Endodermal cell (in vitro differentiated cells): ENCODE measurements at places on chromosomes 5 and 9. TPM values are rescaled to one million over a fixed set of nuclear protein-coding genes. Genes with fewer than 3 reads are reported as not detected.
A peak's percentile ranks its signal among the peaks of the same experiment; 100 is the strongest.

GRCh38 chr5:137621861-137622823 lies 113.7 kb downstream of the KLHL3 start:
- no peaks in the 10 kb centered on the region for H3K36me3 ChIP-seq
- no peaks in the 10 kb centered on the region for H3K4me1 ChIP-seq
- no peak overlapping the region for H3K27ac ChIP-seq
- no peak overlapping the region for H3K4me3 ChIP-seq
- no peaks in the 10 kb centered on the region for H3K27me3 ChIP-seq

GRCh38 chr5:96855031-96855872 lies 21.0 kb upstream of the ERAP2 start:
- H3K4me3 ChIP-seq = no peak overlapping the region
- no peaks in the 10 kb centered on the region for H3K27me3 ChIP-seq
- no peak for DNase-seq
- peaks cover 6% of the 10 kb centered on the region for H3K4me1 ChIP-seq

The FOXD4 gene
- total RNA-seq = 0.25 TPM in 1 of 3 replicates, not detected in the others

DNA sequence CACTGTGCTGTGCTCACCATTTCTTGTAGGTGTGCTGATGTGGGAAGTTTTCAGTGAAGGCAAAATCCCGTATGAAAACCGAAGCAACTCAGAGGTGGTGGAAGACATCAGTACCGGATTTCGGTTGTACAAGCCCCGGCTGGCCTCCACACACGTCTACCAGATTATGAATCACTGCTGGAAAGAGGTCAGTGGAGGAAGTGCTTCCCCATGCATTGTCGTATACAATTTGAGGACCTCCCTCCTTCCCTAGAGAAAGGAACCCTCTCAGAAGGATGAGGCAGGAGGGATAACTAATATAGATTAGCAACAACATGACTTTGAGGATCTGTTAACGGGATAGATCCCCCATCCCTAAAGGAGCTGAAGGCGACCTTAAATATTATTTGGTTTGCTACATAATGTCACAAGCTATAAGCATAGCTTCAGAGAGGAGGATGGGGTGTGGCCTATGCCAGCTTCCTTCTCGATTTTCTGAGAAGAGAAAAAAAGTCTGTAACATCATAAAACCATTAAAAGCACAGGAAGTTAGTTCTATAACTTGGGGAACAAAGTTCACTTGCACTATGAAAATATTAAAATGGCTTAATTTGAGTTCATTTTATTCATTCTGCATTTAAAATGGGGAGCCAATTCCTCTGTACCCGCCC lies 17.0 kb upstream of the CYFIP2 start:
- H3K27me3 ChIP-seq = no peaks in the 10 kb centered on the region
- H3K4me1 ChIP-seq = peaks cover 13% of the 10 kb centered on the region
- DNase-seq = no peak
- no peak overlapping the region for H3K4me3 ChIP-seq

The SHOC1 gene
- not detected in 3 replicates for total RNA-seq

DNA sequence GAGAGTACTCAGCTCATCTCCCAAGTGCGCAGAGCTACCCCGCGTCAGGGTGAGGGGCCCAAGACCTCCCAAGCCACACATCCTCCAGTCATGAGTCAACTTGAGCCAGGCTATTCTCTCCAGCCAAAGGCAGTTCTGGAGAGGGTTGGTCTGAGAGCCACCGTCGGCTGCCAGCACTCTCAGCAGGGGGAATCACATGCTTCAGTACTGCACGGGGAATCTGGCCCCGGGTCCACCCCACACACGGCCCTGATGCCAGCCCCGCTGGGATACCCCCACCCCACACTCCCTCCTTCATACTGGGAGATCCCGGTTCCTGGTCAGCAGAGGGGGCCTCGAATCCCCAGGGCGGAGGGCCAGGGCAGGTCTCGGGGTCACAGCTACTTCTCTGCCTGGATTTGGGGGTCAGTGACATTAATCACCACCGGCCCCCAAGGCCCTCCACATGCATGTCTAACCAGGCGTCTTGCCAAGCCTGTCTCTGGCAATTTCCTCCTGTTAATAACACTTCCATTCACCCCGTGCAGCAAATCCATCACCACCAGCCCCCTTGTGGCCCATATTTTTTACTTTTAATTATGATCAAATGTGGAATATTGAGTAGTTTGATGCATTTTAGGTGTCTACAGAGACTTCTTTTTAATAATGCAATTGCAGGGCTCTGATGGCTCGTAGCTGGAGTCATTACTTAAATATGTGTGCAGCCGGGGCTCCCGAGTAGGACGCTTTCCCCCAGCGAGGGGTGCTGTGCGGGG lies 102.9 kb upstream of the PPP1R26 start:
- no peak overlapping the region for H3K4me3 ChIP-seq
- no peak for DNase-seq
- no peaks in the 10 kb centered on the region for H3K4me1 ChIP-seq
- no peaks in the 10 kb centered on the region for H3K27me3 ChIP-seq

DNA sequence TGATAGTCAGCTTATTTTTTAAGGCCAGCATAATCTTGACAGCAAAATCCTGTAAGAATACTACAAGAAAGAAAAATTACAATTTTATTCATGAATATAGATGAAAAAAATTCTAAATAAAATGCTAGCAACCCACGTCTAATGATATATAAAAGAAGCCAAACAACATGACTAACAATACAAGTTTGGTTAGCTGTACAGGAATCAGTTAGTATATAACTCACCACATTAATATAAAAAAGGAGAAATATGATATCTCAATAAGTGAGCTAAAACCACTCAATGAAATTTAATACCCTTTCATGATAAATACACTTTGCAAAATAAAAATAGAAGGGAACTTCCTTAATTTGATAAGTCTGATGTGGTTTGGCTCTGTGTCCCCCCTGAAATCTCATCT lies 139.7 kb upstream of the MAN2A1 start:
- no peaks in the 10 kb centered on the region for H3K36me3 ChIP-seq
- no peak for DNase-seq
- H3K4me3 ChIP-seq = no peak overlapping the region
- H3K4me1 ChIP-seq = no peaks in the 10 kb centered on the region
- no peaks in the 10 kb centered on the region for H3K27me3 ChIP-seq

DNA sequence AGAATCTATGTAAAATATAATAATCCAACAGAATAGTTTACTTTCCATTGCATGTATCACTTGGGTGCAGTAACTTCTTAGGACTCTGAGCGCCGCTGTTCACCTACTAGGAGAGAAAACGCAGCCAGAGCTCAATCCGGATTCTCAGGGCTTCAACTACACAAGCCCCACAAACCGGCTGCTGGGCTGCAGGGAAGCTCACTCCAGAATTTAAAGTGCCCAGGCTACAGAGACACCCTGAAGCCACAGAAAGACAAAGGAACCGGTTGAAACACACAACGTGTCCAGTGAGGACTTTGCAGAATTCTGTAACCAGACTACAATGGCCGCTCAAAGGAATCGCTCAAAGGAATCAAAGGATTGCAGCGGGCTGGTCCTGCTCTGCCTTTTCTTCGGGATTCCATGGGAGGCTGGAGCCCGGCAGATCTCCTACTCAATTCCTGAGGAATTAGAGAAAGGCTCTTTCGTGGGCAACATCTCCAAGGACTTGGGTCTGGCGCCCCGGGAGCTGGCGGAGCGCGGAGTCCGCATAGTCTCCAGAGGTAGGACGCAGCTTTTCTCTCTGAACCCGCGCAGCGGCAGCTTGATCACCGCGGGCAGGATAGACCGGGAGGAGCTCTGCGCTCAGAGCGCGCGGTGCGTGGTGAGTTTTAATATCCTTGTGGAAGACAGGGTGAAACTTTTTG lies at the start of gene PCDHGA10:
Gene PCDHGA10, plus strand, starts transcription at position 134 of the 686 bp plus-strand sequence. Its CDS starts 189 bp downstream, at position 323.
- no peaks in the 10 kb centered on the region for H3K27me3 ChIP-seq
- no peaks in the 10 kb centered on the region for H3K36me3 ChIP-seq
- peak within 1 kb of the TSS; percentile 75 for H3K4me3 ChIP-seq

The CCDC192 gene
- 0.48 TPM in 1 of 2 replicates, not detected in the other for total RNA-seq

DNA sequence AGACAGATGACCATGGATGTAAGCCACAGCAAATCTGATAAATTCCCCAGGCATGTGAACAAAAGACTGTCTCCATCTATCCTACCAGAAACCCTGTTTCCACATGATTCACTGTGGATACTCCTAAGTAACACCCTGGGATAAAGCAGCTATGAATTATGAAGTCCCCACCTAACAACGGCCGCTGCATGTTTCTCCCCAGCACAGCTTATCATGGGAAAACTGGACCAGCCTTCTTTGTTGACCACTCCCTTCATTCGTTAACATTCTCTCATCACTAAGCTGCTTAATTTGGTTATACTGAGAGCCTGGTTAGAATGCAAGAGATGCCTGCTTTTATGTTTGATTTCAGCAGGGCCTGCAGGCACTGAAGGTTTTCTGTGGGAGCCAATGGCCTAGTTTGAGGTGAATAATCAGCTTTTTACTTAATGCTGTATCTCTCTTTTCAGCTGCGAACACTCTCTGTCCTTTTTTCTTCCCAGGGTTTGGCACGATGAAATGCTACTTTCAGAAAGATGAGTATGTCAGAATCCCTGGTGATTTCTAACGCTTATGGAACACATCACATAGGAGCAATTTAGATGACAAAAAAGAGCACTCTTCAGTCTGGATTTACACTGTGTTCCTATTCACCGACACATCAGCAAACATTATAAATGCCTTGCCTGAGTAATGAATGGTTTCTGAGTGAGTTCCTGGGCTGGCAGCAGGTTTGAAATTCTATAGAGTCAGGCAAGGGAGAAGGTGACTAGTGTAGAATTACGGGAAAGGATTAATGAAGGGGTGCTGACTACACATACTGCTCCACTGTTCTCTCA lies 318.4 kb upstream of the ZNF608 start:
- no peak overlapping the region for H3K4me3 ChIP-seq
- peaks cover under 1% of the 10 kb centered on the region for H3K4me1 ChIP-seq
- H3K27me3 ChIP-seq = no peaks in the 10 kb centered on the region
- no peaks in the 10 kb centered on the region for H3K36me3 ChIP-seq
- peak overlapping the region; percentile 7 for H3K27ac ChIP-seq
- no peak for DNase-seq

GRCh38 chr5:73955271-73955846 lies 329.4 kb downstream of the ARHGEF28 start:
- DNase-seq = no peak
- H3K27me3 ChIP-seq = no peaks in the 10 kb centered on the region
- no peaks in the 10 kb centered on the region for H3K36me3 ChIP-seq
- H3K4me1 ChIP-seq = no peaks in the 10 kb centered on the region
- no peak overlapping the region for H3K4me3 ChIP-seq
- H3K27ac ChIP-seq = no peak overlapping the region
